ENCODE measurements at places on chromosomes 2 and 18.

DNA sequence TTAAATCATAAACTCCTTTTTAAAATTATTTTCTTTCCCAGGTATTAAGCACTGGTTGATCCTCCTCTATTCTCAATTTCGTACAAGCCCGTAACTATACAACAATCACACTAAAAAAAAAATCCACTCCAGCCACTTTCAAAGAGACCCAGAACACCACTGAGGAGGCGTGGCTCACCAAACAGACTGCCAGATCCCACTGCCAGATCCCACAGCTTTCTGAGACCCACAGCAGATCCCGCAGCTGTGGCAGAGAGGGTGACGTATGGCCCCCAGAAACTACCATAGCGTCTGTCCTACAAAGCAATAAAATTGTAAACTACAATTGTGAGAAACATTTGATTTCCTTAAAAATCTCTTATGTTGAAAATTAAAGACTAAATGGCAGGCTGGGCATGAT is 230.7 kb upstream of the PXDN start:
- DNase-seq: no peak

- no peak for DNase-seq
Measured at GRCh38 chr2:126664234-126664633, 8.3 kb downstream of the GYPC start.

- DNase-seq: no peak
Measured at GRCh38 chr2:237633061-237633561, 5.7 kb downstream of the LRRFIP1 start.

DNA sequence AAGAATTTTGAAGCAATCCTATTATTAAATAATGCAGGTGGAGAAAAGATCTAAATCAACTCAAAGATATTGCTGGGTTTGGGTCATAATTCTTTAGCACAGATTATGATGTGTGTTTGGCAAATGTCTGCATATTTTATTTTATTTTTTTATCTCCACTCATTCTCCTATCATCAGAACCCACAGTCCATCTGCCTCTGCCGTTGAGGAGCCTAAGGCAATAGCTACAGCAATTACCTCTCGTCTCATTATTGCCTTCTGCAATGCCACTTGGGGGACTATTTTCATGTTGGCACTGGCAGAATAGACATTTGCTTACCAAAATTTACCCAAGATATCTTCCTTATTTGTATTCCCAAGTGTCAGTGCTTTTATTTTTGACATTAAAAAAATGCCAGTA is 815.9 kb upstream of the CNTNAP5 start:
- no peak for DNase-seq

DNA sequence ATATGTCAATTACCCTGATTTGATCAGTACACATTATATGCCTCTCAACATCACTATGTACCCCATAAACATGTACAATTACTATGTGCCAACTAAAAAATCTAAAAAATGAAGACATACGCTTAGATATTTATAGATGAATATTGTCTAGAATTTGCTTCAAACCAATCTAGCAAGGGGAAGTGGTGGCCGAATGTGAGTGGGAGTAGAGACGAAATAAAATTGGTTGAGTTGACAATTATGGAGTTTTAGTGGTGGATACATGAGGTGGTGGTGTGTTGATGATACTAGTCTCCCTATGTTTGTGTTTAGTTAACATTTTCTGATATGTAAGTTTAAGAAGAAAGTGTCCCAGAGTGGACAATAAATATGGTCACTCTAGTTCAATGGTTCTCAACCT is 49.0 kb downstream of the SDC1 start:
- DNase-seq: no peak

GRCh38 chr18:26479065-26479680 is 69.2 kb downstream of the KCTD1 start:
- DNase-seq: no peak

DNA sequence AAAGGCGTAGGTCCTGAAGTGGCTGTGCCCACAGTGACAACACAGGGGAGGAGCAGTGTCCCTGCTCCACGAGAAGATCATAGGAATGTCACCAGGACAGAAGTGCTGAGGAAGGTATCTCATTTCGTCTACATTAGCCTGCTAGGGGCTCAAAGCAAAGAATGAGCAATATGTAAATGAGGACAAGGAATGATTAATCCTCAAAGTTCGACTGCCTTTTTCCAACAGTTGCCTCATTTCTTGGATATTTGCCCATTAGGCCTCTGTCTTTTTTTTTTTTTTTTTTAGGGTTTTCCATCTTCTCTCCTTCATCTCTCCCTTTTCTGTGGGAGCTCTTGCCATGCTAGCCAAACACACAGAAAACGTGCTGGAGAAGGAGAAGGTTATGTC is 105.2 kb upstream of the ARHGAP28 start:
- no peak for DNase-seq

- no peak for DNase-seq
Measured at GRCh38 chr2:46885376-46885775, 30.2 kb downstream of the MCFD2 start.

- no peak for DNase-seq
Measured at GRCh38 chr18:25962176-25962575, 128.2 kb downstream of the SS18 start.

DNA sequence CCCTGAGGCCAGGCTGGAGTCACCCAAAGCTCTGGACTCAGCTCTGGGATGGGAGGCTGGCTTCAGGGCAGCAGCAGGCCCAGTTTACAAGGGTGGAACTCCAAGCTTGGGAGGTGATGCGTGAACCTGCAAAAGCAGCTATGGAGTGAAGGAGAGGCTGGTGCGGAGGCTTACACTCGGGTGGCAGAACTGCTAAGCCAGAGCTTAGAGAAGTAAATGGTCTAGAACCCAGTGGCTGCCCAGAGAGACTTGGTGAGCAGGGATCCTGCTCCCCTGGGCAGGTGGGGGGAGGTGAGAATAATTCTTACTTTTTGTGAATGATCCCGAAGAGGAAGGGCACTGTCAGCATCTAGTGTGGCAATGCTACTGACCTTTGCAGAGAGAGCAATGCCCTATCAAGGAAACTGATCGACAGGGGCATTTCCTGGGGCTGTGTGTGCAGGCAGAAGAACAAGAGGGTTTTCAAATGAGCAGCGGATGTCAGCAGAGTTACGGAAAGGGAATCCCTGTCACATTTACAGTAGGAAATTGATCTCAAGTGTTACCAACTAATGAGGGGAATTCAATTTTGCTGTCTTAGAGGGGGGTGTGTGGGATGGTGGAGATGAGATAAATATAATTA is 80.4 kb downstream of the TGFA start:
- no peak for DNase-seq

DNA sequence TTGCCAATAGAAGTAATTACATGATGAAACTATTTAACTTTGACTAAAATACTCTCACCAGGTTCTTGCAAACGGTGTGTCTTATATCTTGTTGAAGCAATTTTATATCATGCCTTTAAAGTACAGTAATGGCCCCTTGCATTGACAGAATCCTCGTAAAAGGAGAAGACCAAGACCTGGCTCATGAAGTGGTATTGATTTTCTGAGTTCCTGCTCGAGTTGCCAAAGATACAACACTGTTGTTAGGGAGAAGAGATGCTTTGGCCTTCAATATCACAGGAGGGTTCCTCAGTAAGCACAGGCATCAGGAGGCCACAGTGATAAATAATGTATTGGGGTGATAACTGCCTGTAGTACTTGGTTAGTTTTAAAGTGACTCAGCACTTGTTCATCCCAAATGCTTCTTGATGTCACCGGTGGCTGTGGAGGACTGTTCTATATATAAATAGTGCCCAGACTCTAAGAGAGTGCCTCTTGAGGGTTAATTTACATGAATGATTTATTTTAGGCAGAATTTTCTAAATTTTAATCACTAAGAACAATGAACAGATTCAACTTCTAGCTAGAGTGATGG is 571.7 kb upstream of the FANCL start:
- no peak for DNase-seq

- DNase-seq: no peak
Measured at GRCh38 chr2:72014831-72015230, 132.8 kb downstream of the CYP26B1 start.

- no peak for DNase-seq
Measured at GRCh38 chr18:12001421-12001820, 20.1 kb downstream of the IMPA2 start.

DNA sequence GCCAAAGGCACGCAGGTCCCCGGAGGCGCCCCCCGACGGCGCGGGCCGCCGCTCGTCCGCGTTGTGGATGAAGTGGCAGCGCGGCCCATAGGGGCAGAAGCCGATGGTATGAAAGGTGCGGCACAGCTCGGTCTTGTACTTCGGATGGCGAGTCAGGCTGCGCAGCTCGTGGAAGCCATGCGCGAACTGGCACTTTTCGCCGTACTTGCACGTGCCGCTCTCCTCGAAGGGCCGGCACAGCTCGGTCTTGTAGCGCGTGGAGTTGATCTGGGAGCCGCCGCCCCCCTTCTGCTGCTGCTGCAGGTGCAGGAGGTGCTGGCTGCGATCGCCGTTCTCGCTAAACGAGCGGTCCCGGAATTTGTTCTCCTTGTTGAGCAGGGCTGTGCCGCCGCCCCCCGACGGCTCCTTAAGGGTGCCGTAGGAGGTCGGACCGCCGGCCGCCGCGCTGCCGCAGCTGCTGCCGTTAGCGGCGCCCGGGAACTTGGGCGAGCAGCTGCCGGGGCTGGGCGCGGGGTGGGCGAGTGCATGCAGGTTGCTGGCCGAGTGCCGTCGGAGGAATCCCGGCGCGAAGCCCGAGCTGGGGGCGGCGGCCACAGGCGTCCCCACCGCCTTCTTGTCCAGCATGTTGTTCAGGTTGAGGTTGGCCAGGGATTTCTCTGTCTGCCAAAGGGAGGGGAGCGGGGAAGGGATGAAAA is 1.2 kb downstream of the ZFP36L2 start:
- DNase-seq: no peak

- DNase-seq: no peak
Measured at GRCh38 chr2:72827966-72828646, 2.3 kb upstream of the EXOC6B start.

- DNase-seq: no peak
Measured at GRCh38 chr2:119202610-119203310, 20.9 kb upstream of the STEAP3 start.

- DNase-seq: no peak
Measured at GRCh38 chr2:63121055-63121834, 70.6 kb downstream of the OTX1 start.

DNA sequence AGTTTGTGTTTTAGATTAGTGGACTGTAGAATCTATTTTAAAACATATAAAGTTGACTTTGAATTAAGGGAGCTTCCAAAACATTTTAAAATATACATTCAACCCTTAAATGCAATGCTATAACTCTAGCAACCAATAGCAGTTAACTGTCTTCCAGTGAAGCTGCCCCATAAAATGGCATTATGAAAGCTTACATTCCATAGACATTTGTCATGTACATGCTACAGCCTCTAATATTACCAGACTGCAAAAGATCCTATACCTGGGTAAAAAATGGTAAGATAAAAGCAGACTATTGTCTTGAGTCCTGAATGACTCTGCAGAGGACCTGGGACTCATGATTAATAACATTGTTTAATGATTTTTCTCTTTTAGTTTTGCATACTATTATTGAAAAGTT is 489.4 kb downstream of the LRP1B start:
- no peak for DNase-seq

- DNase-seq: no peak
Measured at GRCh38 chr2:29025711-29026110, 44.6 kb downstream of the TOGARAM2 start.

DNA sequence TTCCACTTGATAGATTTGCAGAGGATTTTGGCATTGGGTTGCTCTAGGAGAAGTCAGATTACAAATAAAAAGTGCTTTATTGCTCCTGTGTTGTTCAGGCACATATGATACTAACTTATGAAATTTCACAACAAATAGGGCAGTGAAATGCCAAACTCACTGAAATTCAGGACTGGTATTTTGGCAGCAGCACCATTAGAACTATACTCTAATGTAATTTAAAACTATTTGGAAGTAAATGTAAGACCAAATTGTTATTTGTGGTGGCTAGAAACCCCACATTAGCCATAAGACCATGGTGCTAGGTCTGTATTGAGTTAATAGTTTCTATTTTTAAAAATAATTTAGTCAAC is 57.2 kb downstream of the SPTBN1 start:
- no peak for DNase-seq

DNA sequence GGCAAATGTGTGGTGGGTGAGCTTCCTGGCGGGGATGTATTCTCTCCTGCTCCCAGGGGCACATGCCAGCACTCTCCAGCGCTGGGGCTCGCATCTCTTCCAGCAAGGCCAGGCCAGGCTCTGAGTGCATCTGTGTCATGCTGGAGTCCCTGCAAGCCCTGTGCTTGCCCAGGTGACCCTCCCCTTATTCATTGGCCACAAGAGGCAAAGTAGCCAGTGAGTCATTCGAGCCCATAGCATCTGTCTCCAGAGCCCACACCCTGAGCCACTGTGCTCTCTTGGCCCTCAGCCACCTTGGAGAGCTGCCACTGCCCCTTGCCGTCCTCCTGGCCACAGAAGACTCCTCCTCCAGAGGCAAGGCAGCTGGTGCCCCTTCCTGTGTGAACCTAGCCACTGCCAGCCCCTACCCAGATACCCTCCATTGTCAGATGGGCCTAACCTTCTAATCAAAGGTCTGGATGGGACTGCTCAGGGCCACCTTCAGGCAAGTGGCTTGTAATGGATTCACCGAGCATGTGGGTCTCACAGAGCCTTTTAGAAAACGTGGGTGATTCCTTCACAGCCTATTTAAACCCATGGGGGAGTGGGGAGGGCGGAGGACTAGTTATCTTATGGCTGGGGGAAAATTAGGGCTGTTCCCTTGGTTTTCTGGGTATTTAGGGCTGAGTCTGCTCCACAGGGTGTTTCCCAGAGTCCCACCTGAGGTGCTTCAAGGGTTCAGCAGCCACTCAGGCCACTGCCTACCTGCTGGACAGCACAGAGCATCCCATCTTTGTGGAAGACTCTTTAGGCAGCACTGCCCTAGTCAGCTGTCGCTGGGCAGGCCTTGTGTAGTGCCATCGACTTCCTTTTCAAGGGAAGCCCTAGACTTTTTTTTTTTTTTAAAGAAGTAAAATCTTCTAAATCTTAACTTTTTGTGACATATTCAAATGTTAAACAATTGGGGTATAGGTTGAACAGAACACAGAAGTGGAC is 137.4 kb downstream of the ACOXL start:
- no peak for DNase-seq

GRCh38 chr18:48390641-48391040 is 18.5 kb downstream of the ZBTB7C start:
- no peak for DNase-seq

GRCh38 chr2:209368406-209368805 is 55.4 kb upstream of the MAP2 start:
- DNase-seq: no peak

DNA sequence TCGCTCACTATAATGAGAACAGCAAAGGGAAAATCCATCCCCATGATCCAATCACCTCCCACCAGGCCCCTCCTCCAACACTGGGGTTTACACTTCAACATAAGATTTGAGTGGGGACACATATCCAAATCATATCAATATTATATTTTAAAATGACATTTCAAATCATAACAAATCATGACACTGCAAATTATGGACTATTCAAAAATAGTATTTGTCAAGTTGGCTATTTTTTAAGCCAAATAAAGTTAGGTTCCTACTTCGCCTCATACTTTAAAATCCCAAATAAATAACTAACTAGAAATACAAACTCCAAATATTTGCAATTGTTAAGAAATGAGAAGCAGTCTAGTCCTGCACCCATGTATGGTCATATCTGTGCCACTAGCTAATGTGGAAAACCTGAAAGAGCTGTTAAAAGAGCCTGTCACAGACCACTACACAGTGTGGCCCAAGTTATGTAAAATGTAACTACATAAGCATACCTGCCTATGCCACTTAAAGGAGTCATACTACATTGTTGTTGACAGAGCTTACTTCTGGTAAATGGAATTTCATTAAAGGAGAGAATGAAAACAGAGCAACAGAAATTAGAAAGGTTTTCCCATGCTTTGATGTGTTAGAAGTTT is 334.7 kb upstream of the GULP1 start:
- no peak for DNase-seq

GRCh38 chr18:41150316-41150715 is 804.7 kb upstream of the PIK3C3 start:
- no peak for DNase-seq

Data from cortex of kidney (tissue), 1 donor.